ENCODE measurements at places on chromosomes 3 and 15.

DNA sequence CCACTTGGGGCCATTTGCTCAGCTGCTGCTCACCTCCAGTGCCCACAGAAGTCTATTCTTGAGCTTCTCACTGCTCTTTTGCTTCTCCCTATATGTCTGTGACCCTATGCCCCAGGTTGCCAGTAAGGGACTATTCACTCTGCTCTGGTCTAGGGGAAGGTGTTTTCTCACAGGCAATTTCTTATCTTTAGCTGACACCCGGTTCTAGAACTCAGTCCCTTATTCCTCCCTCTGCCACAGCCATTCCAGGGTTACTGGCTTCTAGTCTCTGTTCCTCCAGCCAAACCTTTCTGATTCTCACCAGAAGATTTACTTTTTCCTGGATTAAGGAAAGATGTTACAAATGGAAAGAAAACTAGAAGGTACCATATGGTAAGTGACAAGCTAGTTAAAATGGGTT is 574.0 kb downstream of the NTRK3 start:
- DNase-seq = no peak

GRCh38 chr3:44342176-44342790 is 3.7 kb downstream of the TCAIM start:
- DNase-seq = no peak

GRCh38 chr3:16906682-16907081 is 21.9 kb downstream of the PLCL2 start:
- no peak for DNase-seq

DNA sequence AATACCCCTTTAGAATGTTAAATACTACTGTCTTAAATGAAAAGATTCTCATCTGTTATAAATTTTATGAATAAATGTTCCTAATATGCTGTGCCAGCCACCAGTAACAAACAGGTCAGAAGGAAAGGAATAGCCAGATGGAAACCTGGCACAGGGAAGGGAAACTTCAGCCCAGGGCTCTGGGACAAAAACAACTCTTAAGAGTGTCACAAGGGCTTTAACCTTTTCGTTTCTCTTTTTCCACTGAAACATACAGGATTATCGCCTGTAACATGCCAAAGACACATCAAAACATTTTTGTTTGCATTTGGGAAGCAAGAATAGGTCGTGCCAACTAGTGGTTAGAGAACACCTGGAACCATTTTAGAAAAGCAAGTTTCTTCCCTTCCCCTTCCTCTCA is 109.0 kb upstream of the NEDD4 start:
- no peak for DNase-seq

DNA sequence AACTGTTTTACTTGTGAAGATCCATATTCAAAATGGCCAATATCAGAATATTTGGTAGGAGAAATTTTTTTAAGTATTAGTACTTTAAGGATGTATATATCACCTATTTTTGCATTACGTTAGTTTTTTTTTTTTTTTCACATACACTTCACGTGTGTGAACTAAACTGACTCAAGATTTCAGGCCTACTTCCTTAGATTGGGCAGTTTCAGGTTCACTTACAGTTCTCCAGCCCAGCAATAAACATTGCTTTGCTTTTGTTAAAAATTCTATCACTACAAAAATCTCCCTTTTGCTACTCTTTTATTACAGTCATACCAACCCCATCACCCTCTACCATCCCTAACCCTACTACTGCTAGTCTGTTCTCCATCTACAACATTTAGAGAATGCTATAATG is 183.6 kb downstream of the KCNH8 start:
- no peak for DNase-seq

Measured in NCI-H1417 treated with DMSO at 0.1 percent for 48 hours (cell line).